ENCODE measurements at places on chromosomes 3 and 15.
A peak's percentile ranks its signal among the peaks of the same experiment; 100 is the strongest.

DNA sequence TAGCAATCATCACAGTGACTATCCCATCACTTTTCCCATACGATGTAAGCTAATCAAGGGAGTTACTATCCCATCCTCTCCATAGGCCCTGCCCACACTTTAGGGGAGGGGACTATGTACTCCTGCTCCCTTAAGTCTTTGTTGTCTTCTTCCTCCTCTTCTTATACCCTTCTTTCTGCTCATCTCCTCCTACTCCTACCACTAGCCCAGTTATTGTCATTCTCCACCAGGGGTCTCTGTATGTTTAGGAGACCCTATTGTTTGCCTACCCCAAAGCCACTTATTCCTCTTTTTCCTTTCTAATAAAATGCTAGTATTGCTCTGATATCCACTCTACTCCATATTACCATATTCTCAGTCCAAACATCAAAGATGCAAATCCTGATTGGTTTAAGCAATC, 27.8 kb downstream of the STAC start:
- DNase-seq, result no peak

GRCh38 chr15:25783607-25784540, 79.3 kb downstream of the ATP10A start:
- no peak for DNase-seq

- DNase-seq, result peak; percentile 13
These were observed 40.5 kb downstream of the DPPA2 start for GRCh38 chr3:109275702-109276293.

GRCh38 chr3:60048447-60048848, 998.6 kb upstream of the CFAP20DC start:
- DNase-seq, result no peak

DNA sequence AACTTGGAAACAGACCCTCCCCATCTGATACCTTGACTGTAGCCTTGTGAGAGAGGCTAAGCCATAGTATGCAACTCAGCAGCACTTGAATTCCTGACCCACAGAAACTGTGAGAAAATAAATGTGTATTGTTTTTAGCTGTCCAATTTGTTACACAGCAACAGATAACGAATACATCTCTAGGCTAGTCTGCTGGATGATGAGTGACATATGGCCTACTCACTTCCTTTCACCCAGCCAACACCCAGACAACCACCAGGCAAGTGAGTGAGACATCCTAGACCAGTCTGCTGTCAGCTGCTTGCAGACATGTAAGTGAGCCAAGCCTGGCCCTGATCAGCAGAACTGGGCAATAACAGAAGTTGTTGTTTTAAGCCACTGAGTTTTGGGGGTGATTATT, 19.2 kb upstream of the SMAD6 start:
- no peak for DNase-seq

- no peak for DNase-seq
These were observed 25.1 kb downstream of the C3orf18 start for GRCh38 chr3:50542177-50543034.

DNA sequence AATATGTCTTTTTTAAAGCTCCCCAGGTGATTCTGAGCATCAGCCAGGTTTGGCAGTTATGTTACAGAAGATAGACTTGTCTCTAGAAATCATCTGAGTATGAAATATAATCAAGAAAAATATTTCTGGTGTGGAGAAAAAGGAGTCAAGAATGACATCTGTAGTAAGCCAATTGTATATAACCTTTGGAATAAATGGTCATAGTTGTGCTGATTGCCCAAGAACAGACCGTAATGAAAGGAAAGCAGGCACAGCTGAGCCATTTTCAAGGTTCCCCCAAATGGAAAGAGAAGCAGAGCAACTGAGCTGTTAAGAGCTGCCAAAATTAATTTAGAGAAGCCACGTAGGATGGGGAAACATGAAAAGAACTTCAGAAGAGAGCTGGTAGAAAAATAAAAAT, 26.6 kb downstream of the GOLM2 start:
- no peak for DNase-seq

- DNase-seq, result peak; percentile 25
These were observed 93.1 kb downstream of the STAG1 start for GRCh38 chr3:136658946-136659682.

DNA sequence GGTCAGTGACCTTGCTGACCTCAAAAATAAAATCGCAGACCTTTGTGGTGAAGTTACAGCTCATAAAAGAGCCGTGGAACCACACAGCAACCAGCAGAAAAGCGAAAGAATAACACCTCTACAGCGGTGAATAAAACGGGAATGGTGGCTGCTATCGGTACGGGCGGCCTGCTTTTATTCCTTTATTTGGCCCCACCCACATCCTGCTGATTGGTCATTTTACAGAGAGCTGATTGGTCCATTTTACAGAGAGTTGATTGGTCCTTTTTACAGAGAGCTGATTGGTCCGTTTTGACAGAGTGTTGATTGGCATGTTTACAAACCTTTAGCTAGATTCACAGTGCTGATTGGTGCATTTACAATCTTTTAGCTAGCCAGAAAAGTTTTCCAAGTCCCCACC, 80.7 kb upstream of the ATP10A start:
- DNase-seq, result no peak

DNA sequence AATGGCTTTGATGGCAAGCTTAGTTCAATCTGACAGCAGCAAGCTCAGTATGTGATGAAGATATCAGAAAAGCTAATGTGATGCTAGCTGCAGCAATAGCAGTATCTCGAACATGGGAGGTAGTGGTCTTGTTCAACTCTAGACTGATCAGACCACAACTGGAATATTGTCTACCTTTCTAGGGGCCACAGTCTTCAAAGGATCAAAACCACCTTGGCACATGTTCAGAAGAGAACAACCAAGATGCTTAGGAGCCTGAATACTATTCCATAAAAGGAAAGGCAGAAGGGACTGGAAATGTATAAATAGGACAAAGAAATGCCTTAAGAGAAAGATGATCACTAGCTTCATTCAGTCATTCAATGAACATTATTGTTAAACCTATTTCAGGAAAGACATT, 2.3 kb downstream of the C3orf70 start:
- no peak for DNase-seq

DNA sequence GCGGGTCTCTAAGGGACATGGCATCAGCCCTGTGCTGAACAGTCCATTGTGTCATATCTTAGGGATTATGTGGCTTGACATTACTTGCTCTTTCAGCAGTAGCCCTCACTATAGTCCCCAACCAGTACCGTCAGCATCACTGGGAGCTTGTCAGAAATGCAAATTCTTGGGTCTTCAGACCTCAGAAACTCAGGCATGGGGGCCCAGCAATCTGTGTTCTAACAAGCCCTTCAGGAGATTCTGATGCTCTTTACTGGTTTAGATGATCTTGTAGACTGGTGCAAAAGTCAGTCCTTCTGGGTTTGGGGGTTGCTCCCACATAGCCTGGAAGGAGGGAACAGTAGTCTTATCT, 39.0 kb upstream of the TRAK1 start:
- no peak for DNase-seq

DNA sequence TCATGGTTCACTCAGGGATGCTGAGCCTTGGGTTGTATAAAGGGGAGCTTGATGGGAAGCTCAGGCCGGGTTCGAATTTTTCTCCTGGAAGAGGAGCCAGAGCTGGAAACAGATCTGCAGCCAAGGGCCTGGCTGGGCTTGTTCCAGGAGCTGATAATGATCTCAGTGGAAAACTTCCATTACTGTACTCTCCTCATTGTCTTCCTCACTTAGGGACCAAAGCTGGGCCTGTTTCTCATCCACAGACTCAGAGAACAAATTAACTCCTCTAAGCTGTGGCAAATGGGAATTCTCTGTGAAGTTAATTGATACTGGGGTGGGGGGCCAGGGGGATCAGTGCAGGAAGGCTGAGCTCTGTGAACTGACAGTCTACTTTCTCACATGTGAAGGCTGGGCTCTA, 92.0 kb downstream of the PRICKLE2 start:
- DNase-seq, result no peak

GRCh38 chr15:66849393-66849745, 147.3 kb downstream of the SMAD6 start:
- DNase-seq, result no peak

GRCh38 chr15:85639752-85640381, 154.9 kb downstream of the KLHL25 start:
- DNase-seq, result no peak

GRCh38 chr3:112653209-112653871, 12.4 kb upstream of the CCDC80 start:
- peak; percentile 71 for DNase-seq

GRCh38 chr3:9809615-9810432, at the start of gene TTLL3:
TSS of gene TTLL3 (plus strand) at chr3:9810262. CDS start at chr3:9810662, 400 bp downstream.
- peak; percentile 28 for DNase-seq

DNA sequence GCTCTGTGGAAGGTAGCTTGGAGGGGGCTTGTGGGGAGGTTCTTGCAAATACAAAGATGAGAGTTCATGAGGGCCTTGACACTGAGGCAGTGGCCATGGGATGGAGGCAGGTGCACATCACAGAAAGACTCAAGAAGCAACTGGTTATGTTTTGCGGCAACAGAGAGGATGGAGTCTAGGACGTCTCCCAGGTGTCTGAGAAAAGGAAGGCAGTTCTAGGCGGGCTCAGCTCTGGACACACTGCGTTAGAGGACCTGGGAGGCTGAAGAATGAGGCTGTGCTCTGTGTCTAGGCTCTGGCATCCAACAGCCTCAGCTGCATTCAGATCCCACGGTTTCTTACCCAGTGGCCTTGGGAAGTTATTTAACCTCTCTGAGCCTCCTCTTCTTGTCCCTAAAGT, 23.5 kb downstream of the NOX5 start:
- DNase-seq, result no peak

- no peak for DNase-seq
These were observed 20.5 kb upstream of the CHMP2B start for GRCh38 chr3:87206635-87207034.

- no peak for DNase-seq
These were observed 175.0 kb downstream of the RPLP1 start for GRCh38 chr15:69627548-69628158.

GRCh38 chr3:152307829-152308474, 39.2 kb downstream of the MBNL1 start:
- no peak for DNase-seq

GRCh38 chr15:31398677-31399301, 72.2 kb downstream of the KLF13 start:
- no peak for DNase-seq

All from amniotic stem cell (primary cell).